ENCODE measurements at places on chromosomes 7 and 10. TPM values are rescaled to one million over a fixed set of nuclear protein-coding genes. Genes with fewer than 3 reads are reported as not detected.

- DNase-seq, result no peak
- no peaks in the 10 kb centered on the region for H3K36me3 ChIP-seq
- H3K27ac ChIP-seq, result no peak overlapping the region
- no peak overlapping the region for H3K4me3 ChIP-seq
Observed at GRCh38 chr7:79624336-79624735, 170.9 kb upstream of the MAGI2 start.

GRCh38 chr10:19708031-19708430 lies 108.2 kb upstream of the PLXDC2 start:
- H3K27ac ChIP-seq, result no peak overlapping the region
- no peaks in the 10 kb centered on the region for H3K27me3 ChIP-seq
- no peak for DNase-seq
- H3K4me1 ChIP-seq, result no peaks in the 10 kb centered on the region
- H3K36me3 ChIP-seq, result no peaks in the 10 kb centered on the region
- no peak overlapping the region for H3K4me3 ChIP-seq

- H3K4me3 ChIP-seq, result no peak overlapping the region
- no peak for DNase-seq
- no peak overlapping the region for H3K27ac ChIP-seq
- H3K36me3 ChIP-seq, result no peaks in the 10 kb centered on the region
- no peaks in the 10 kb centered on the region for H3K27me3 ChIP-seq
Observed at GRCh38 chr10:29446327-29446726, 157.5 kb downstream of the LYZL1 start.

GRCh38 chr10:98414932-98415730 lies at the start of gene PYROXD2:
Gene PYROXD2 (minus strand): TSS chr10:98415182. CDS start chr10:98415135, 47 bp downstream.
- no peaks in the 10 kb centered on the region for H3K4me1 ChIP-seq
- H3K27ac ChIP-seq, result peak within 1 kb of the TSS; percentile 74
- peak within 1 kb of the TSS; percentile 14 for H3K4me3 ChIP-seq

DNA sequence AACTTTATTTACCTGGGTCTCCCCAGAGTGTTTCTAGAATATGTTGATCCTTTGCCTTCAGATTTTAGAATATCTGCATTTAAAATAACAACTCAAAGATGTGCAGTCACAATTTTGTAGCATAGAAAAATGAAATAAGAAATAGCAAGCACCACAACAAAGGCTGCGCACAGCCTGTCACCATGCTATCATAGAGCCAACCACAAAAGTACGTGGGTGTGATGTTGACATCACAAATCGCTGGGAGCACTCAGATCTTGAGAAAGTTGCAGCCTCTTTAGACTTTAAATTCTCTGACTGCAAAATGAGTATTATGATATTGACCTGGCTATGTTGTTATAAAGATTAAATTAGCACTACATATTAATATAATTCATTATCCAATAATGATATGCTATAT lies 177.9 kb downstream of the TNS3 start:
- no peak overlapping the region for H3K4me3 ChIP-seq
- H3K4me1 ChIP-seq, result peaks cover 5% of the 10 kb centered on the region
- no peaks in the 10 kb centered on the region for H3K36me3 ChIP-seq
- no peaks in the 10 kb centered on the region for H3K27me3 ChIP-seq

- no peak overlapping the region for H3K27ac ChIP-seq
- DNase-seq, result no peak
- no peak overlapping the region for H3K4me3 ChIP-seq
- no peaks in the 10 kb centered on the region for H3K27me3 ChIP-seq
Observed at GRCh38 chr7:130843703-130844102, 109.7 kb upstream of the KLF14 start.

DNA sequence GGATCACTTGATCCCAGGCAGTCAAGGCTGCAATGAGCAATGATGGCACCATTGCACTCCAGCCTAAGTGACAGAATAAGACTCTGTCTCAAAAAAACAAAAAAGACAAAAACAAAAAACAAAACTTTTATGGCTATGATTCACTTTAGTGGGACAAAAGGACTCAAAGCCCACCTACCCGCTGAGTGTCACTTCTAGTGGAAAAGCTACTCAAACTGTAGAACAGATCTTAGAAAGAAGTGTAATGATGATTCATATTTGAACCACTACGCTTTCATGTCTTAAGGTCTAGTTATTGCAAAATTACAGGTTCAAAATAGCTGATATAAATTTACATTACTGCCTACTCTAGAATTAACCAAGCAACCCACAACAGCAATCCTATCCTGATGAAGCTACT lies 47.1 kb upstream of the OTUD1 start:
- no peaks in the 10 kb centered on the region for H3K27me3 ChIP-seq
- no peak for DNase-seq
- no peaks in the 10 kb centered on the region for H3K4me1 ChIP-seq

GRCh38 chr7:124171068-124171467 lies 138.2 kb upstream of the TMEM229A start:
- H3K27me3 ChIP-seq, result no peaks in the 10 kb centered on the region
- H3K27ac ChIP-seq, result no peak overlapping the region
- no peaks in the 10 kb centered on the region for H3K36me3 ChIP-seq
- no peak overlapping the region for H3K4me3 ChIP-seq

DNA sequence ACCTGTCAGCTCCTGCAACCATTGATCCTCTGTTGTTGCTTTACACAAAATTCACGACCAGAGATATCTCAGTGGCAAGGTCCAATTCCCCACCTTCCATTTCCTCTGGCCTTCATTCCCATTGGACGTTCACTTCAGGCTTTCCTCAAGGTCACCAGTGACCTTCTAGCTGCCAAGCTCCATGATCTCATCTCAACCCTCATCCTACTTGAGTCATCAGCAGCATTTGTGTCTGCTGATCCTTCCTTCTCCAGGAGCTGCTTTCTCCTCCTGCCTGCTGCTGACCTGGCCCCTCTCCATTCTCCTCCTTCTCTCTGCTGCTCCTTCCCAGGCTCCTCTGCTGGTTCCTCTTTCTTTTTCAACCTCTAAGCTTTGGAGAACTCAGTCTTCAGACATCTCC lies 66.2 kb upstream of the C10orf90 start:
- no peak overlapping the region for H3K4me3 ChIP-seq
- H3K4me1 ChIP-seq, result no peaks in the 10 kb centered on the region
- no peaks in the 10 kb centered on the region for H3K27me3 ChIP-seq
- H3K36me3 ChIP-seq, result no peaks in the 10 kb centered on the region
- no peak overlapping the region for H3K27ac ChIP-seq
- DNase-seq, result no peak

- H3K27ac ChIP-seq, result no peak overlapping the region
- H3K36me3 ChIP-seq, result peaks cover 34% of the 10 kb centered on the region
- no peak for DNase-seq
- no peaks in the 10 kb centered on the region for H3K27me3 ChIP-seq
Observed at GRCh38 chr10:92486637-92487036, 87.3 kb downstream of the IDE start.

DNA sequence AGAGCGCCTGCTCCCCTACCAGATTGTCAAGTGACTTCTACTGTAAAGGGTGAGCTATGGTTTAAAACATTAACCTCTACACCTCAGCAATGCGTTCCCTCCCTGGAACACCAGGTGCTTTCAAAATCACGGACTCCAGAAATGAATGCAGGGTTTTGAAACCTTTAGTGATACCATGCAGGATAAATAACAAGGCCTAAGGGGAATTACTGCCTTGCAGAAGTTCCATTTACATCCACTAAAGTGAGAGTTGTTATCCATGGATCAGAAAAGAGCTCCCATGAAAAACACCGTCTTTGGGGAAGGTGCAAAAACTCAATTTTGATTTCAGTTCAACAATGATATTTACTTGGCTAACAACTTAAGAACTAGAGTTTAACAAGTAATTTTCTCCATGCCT lies 4.0 kb downstream of the FZD8 start:
- H3K4me3 ChIP-seq, result peak overlapping the region; percentile 45
- H3K27me3 ChIP-seq, result peaks cover 7% of the 10 kb centered on the region
- no peak overlapping the region for H3K27ac ChIP-seq
- H3K36me3 ChIP-seq, result no peaks in the 10 kb centered on the region

- no peak overlapping the region for H3K4me3 ChIP-seq
- no peak overlapping the region for H3K27ac ChIP-seq
- DNase-seq, result no peak
- no peaks in the 10 kb centered on the region for H3K4me1 ChIP-seq
- H3K36me3 ChIP-seq, result no peaks in the 10 kb centered on the region
- no peaks in the 10 kb centered on the region for H3K27me3 ChIP-seq
Observed at GRCh38 chr10:1507436-1507835, 229.9 kb downstream of the ADARB2 start.

GRCh38 chr10:60731134-60731885 lies 47.0 kb upstream of the CDK1 start:
- no peak overlapping the region for H3K27ac ChIP-seq
- DNase-seq, result no peak
- no peaks in the 10 kb centered on the region for H3K36me3 ChIP-seq
- no peaks in the 10 kb centered on the region for H3K27me3 ChIP-seq
- H3K4me1 ChIP-seq, result peaks cover 10% of the 10 kb centered on the region
- H3K4me3 ChIP-seq, result peak overlapping the region; percentile 50

DNA sequence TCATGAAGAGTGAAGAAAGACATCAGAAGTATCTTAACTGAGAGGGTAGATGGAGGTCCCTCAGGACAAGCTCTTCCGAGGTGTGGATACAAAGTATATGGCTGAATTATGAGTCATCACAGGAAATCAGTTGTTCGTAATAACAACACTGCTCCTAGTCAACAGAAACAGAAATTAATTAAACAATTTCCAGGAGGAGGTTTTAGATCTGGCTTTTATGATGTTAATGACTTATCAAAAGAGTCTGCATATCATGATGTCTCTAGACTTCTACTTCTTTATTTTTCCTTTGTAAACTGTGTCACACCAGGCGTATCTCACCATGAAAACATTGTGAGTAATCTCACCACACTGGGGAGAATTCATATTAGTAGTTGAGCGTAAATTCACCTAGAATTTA lies 31.2 kb downstream of the OSBPL3 start:
- no peaks in the 10 kb centered on the region for H3K36me3 ChIP-seq
- H3K4me3 ChIP-seq, result no peak overlapping the region
- H3K27ac ChIP-seq, result no peak overlapping the region

GRCh38 chr10:77264107-77264506 lies 373.5 kb downstream of the KCNMA1 start:
- H3K36me3 ChIP-seq, result no peaks in the 10 kb centered on the region
- DNase-seq, result no peak
- no peak overlapping the region for H3K4me3 ChIP-seq
- H3K27me3 ChIP-seq, result no peaks in the 10 kb centered on the region
- no peaks in the 10 kb centered on the region for H3K4me1 ChIP-seq

- no peaks in the 10 kb centered on the region for H3K4me1 ChIP-seq
- no peaks in the 10 kb centered on the region for H3K36me3 ChIP-seq
- no peak for DNase-seq
- H3K27me3 ChIP-seq, result no peaks in the 10 kb centered on the region
- H3K27ac ChIP-seq, result no peak overlapping the region
- H3K4me3 ChIP-seq, result no peak overlapping the region
Observed at GRCh38 chr7:140292438-140292837, 105.9 kb downstream of the SLC37A3 start.

GRCh38 chr7:94182721-94183120 lies 178.6 kb upstream of the BET1 start:
- H3K36me3 ChIP-seq, result no peaks in the 10 kb centered on the region
- no peaks in the 10 kb centered on the region for H3K4me1 ChIP-seq
- no peak for DNase-seq
- H3K4me3 ChIP-seq, result no peak overlapping the region
- H3K27ac ChIP-seq, result no peak overlapping the region

DNA sequence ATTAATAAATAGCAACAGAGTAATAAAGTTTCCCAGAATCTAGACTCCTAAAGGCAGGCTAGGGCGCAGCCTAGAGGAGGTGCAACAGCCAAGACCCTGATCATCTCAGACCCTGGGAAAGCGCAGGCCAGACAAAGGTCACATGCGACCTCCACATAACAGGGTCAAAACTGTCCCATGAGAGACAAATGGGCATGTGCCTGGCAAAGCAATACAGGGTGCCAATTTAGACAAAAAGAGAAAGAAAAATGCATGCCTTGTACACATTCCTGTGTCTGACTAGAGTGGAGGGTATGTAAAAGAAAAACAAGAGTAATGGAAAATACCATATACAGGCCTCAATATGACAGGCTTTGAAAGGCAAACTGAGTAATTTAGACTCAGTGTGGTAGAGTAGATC lies 22.2 kb downstream of the MPP7 start:
- H3K27ac ChIP-seq, result no peak overlapping the region
- peaks cover 5% of the 10 kb centered on the region for H3K4me1 ChIP-seq
- H3K4me3 ChIP-seq, result no peak overlapping the region
- no peak for DNase-seq
- no peaks in the 10 kb centered on the region for H3K27me3 ChIP-seq
- no peaks in the 10 kb centered on the region for H3K36me3 ChIP-seq

DNA sequence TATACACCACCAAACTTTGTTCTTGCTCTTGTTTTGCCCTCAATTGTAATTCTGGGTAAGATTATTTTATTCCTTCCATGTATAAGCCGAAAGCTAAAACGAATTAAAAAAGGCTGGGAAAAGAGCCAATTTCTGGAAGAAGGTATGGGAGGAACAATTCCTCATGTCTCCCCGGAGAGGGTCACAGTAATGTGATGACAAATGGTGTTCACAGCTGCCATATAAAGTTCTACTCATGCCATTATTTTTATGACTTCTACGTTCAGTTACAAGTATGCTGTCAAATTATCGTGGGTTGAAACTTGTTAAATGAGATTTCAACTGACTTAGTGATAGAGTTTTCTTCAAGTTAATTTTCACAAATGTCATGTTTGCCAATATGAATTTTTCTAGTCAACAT lies 12.5 kb upstream of the CFAP69 start:
- H3K27me3 ChIP-seq, result no peaks in the 10 kb centered on the region
- H3K4me1 ChIP-seq, result no peaks in the 10 kb centered on the region
- H3K36me3 ChIP-seq, result peaks cover 21% of the 10 kb centered on the region
- H3K4me3 ChIP-seq, result no peak overlapping the region
- no peak overlapping the region for H3K27ac ChIP-seq

GRCh38 chr7:107643407-107643806 lies 17.2 kb upstream of the SLC26A4 start:
- H3K27me3 ChIP-seq, result no peaks in the 10 kb centered on the region
- no peaks in the 10 kb centered on the region for H3K4me1 ChIP-seq
- no peak for DNase-seq
- H3K36me3 ChIP-seq, result no peaks in the 10 kb centered on the region

- H3K4me1 ChIP-seq, result no peaks in the 10 kb centered on the region
- H3K27me3 ChIP-seq, result no peaks in the 10 kb centered on the region
- no peak overlapping the region for H3K4me3 ChIP-seq
- no peaks in the 10 kb centered on the region for H3K36me3 ChIP-seq
- DNase-seq, result no peak
Observed at GRCh38 chr7:31950091-31950755, 120.0 kb downstream of the PDE1C start.

GRCh38 chr7:136412952-136413351 lies 435.8 kb upstream of the MTPN start:
- no peak overlapping the region for H3K27ac ChIP-seq
- no peaks in the 10 kb centered on the region for H3K36me3 ChIP-seq
- DNase-seq, result no peak
- H3K27me3 ChIP-seq, result no peaks in the 10 kb centered on the region
- H3K4me1 ChIP-seq, result no peaks in the 10 kb centered on the region
- H3K4me3 ChIP-seq, result no peak overlapping the region

DNA sequence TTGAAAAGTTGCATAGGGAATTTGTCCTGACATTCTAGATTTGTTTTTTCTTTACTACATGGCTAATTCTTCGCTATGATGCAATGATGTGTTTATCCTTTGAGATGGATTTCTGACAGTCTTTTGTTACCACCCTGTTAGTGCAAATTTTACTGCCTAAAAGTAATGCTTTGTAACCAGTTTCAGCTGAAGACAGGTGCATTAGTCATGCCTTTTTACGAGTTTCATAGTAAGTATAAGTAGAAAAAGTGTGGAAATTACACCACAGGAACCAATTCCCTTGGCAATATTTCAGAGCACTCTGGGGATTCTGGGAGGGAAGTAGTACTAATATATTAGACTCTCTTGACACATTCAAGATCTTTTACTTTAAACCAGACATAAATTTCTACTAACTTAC lies 257.8 kb upstream of the DKK1 start:
- no peak overlapping the region for H3K4me3 ChIP-seq
- no peaks in the 10 kb centered on the region for H3K27me3 ChIP-seq
- H3K36me3 ChIP-seq, result no peaks in the 10 kb centered on the region
- H3K4me1 ChIP-seq, result no peaks in the 10 kb centered on the region

Gene SPDYE6
- total RNA-seq, result not detected

Gene MMD2
- total RNA-seq, result not detected

Gene AASS
- 394 TPM for total RNA-seq

Gene FAM13C
- 0.23 TPM for total RNA-seq
